Stimulated activated CD8-positive, alpha-beta memory T cell treated with anti-CD3 and anti-CD28 coated beads, Interleukin-7, amount 100 ng/mL, for 4 hours (primary cell): ENCODE measurements at places on chromosomes 11 and 22.
A peak's percentile ranks its signal among the peaks of the same experiment; 100 is the strongest.

GRCh38 chr11:130474637-130475400 lies 26.4 kb downstream of the ADAMTS15 start:
- DNase-seq = no peak

GRCh38 chr22:46849101-46849500 lies 86.7 kb downstream of the TBC1D22A start:
- DNase-seq = no peak

- DNase-seq = no peak
These were observed 23.9 kb upstream of the MICAL2 start for GRCh38 chr11:12086271-12087074.

DNA sequence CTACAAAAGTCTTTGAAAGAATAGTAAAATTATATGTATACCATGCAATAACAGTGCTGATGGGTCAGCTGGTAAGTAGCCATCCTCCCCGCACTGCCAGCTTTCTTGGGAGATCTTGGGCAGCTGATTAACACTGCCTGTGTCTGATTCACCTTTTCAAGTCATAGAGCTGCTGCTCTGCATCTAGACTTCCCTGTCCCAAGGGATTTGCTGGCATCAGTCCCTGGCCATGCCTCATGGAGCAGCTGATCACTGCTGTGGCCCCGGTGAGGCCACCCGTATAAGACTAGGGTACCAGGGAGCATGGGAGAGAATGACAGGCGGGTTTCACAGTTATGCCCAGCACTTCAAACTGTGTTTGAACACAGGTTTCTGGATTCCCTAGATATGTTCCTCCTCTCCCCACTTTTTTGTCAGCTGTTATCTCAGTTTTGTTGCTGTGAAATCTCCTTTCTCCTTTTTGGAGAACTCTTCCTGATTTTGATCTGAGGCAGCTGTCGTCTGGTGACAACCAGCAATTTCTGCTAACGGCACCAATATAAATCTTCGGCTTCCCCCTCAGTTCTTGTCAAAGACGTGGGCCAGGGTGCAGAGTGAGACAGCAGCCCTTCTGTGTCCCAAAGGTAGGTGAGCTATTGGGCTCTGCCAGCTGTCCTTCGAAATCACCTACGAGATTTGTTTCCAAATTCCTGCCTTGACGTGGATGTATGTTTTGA lies 438.9 kb downstream of the NTM start:
- DNase-seq = no peak

DNA sequence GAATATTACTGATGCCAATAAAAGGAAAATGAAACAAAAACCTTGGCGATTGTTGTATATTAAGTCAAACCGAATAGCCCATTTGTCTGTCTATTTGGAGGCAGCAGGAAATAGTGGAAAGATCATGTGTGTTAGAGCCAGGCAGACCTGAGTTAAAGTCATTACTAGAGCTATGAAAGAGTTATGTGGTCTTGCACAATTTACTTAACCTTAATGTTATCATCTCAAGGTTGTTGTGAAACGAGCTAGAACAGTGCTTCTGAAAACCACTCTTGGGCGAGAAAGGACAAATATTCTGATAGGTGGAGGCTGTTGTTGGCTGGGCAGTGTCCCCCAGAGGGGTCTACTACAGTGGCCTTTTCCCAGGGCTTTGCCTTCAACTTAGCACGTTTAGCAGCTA lies 60.0 kb upstream of the NUP160 start:
- no peak for DNase-seq

DNA sequence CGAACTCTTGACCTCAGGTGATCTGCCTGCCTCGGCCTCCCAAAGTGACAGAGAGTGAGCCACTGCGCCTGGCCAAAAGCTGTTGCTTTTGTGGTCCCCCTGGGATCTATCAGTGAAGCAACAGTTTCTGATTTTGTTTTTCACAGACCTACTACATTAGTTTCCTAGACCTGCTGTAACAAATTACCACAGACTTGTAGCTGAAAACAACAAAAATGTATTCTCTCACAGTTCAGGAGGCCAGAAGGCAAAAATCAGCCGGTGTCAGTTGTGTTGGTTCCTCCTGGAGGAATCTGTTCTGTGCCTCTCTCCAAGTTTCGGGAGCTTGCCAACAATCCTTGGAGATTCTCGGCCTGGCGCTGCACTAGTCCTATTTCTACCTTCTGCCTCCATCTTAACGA lies 8.5 kb upstream of the SLC35C1 start:
- DNase-seq = no peak

DNA sequence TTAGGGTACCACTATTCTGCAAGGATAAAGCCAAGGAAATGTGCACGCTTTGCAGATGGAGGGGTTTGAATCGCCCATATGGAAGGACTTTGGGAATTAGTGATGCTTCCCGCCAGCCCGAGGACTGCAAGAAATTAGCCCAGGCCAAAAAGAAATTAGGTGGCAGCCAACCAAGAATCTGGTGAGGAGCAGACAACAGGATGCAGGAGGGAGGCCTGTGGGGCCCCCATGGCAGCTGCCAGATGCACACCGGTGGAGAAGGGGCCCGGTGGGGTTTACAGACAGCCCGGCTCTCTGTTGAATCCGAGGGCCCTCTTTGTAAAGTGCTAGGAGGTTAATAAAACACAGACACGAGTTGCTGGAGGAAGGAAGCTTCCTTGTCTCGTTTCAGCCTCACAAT lies 73.5 kb downstream of the TIMP3 start:
- no peak for DNase-seq

GRCh38 chr22:38220653-38221386 lies 19.0 kb downstream of the MAFF start:
- DNase-seq = no peak

DNA sequence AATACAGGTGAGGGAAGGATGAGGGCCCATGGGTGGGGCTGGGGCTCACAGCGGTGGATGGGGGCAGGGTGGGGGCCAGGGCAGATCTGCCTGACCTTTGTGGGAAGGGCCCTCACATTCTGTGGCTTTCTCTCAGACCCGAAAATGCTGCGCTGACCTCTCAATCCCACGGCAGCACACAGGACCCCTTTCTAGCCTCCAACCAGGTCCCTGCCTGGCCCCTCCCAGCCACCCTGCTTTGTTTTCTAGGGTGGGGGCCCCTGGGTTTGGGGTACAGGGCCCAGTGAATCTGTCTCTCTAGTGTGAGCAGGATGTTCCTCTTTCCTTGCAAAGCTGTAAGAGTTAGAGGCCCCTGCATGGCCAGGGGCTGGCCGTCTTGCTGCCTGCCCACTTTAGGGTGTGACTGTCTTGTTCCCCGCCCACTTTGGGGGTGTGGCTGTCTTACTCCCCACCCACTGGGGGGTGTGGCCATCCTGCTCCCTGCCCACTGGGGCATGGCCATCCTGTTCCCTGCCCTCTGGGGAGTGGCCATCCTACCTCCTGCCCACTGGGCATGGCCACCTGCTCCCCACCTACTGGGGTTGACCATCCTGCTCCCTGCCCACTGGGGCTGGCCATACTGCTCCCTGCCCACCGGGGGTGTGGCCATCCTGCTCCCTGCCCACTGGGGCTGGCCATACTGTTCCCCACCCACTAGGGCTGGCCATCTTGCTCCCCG lies 11.5 kb downstream of the PARVG start:
- DNase-seq = peak; percentile 11

GRCh38 chr11:92510591-92510990 lies 286.0 kb downstream of the FAT3 start:
- no peak for DNase-seq

DNA sequence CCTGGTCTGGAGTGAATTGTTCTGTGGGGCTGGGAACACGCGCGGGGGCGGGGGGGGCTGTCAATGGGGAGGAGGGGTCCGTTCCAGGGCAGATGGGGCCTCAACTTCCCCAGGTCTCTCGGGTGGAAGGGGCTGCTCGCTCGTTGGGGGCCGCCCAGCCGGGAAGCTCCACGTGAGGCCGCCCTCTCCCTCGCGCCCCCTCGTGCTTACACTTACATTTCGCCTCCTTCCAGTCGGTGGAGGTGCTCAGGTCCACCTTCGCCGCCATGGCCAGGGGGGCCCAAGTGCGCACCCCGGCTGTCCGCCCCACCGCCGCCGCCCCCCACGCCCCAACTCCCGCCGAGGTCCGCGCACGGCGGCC lies 452 bp downstream of the MACROD1 start:
- DNase-seq = no peak

GRCh38 chr11:3133261-3134217 lies 31.6 kb downstream of the OSBPL5 start:
- DNase-seq = no peak

DNA sequence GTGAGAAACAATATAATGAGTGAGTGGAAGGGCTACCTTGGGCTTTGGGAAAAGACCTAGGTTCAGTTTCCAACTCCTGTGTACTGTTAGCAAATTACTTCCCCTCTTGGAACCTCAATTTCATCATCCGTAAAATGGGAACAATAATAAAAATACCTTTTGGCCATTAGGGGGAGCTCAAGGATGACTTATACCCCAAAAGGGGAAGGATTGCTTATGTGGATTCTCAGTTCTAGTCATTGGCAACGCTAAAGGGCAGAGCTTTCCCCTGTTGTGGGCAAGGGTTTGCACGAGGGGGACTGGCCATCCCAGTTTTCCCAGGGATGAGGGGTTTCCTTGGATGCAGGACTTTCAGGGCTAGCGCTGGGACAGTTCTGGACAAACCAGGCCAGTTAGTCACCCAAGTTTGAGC lies 3.1 kb upstream of the COMMD9 start:
- no peak for DNase-seq

GRCh38 chr11:46607516-46607915 lies 9.5 kb downstream of the HARBI1 start:
- no peak for DNase-seq

GRCh38 chr11:40187295-40187694 lies 1272.2 kb downstream of the LRRC4C start:
- no peak for DNase-seq

- no peak for DNase-seq
These were observed 562.3 kb downstream of the NTM start for GRCh38 chr11:131932584-131933325.

- peak; percentile 64 for DNase-seq
These were observed 25.5 kb upstream of the GRK2 start for GRCh38 chr11:67240576-67241389.

- DNase-seq = no peak
These were observed 15.7 kb downstream of the PPARA start for GRCh38 chr22:46165977-46166376.

DNA sequence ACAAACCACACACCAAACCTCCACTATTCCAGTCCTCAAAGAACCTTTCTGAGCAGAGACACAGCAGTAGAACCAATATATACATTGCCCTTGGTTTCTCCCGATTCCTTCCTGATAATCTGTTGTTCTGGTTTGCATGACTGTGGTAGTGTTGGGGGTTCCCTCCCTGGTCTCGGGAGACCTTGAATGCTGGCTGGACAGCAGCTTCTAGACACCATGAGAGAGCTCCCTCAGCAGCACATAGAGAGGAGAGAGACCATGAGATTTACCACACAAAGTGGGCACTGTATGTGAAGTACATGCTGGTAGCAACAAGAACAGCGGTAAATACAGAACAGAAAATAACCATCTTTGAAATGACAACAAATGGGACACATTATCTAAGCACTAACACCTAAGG lies 2.6 kb downstream of the C11orf91 start:
- no peak for DNase-seq

- DNase-seq = no peak
These were observed 14.6 kb downstream of the PHLDA2 start for GRCh38 chr11:2914455-2915195.

DNA sequence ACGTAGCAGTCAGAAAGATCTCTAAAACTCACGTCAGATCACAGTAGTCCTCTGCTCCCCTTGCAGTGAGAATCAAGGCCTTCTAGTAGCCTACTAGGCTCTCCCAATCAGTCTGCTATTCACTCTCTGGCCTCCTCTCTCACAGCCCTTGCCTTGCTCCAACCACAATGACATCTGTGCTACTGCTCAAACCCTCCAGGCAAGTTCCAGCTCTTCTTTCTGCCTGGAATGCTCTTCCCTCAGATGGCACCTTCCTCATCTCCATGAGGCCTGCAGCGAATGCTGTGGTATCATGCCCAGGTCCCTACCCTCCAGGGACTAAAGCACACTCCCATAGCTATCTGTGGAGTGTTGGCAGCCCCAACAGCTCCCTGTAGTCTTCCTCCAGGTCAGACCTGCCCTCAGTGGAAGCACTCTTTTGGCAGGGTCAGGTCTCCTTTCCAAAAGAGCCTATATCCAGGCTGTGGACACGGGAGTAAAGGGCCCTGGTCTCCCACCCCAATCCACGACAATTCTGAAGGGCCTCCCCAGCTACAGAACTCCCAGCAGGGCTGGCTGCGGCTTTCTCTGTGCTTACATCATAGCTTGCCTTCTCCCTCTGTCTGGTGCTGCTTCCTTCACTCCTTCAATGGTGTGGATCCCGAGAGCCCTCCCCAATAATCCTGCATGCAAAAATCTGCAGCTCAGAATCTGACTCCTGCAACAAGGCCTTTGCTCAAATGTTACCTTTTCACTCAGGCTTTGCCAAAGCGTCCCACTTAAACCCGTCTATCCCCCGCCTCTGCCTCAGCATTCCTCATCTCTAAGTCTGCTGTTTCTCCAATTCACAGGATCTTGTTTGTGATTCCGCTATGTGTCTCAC lies 8.9 kb downstream of the HIRA start:
- no peak for DNase-seq

DNA sequence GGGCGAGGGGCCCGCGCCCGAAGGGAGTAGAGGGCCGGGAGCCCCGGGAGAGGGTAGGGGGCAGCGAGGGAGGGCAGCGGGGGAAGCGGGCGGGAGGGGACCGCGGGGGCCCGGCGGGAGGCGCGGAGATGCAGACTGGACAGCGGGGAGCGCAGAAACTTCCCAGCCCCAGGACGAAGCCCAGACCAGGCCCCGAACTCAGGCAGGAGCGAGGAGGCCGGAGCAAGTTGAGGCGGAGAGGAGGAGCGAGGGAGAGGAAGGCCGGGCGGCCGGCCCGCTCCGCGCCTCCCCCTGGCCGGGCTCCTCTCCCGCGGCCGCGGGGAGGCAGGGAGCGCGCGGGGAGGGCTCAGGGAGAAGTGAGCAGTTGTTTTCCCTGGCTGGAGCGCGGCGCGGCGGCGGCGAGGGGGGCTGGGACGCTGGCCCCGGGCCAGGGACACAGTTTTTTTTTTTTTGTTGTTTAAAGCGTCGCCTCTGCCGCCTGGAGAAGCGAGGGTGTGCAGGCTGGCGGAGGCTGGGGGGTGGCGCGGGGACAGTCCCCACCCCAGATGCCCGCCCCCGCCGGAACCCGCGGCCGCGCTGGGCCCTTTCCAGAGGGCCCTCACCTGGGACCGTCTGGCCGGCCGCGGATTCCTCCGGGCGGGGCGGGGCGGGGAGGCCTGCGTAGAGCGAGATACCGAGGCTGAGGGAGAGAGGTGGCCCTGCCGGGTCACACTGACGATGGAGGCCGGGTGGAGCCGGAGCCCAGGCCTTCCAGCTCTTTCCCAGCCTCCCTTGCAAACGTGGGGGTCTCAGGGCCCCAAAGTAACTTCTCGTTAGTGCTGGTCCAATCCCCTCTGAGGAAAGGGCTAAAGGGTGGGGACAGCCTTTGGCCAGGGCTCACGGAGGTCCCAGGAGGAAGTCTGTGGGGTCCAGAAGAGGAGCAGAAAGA lies at the start of gene LTBP3:
LTBP3 (minus strand) TSS at position 358 of the 928 bp plus-strand sequence. CDS start 400 bp downstream, outside the sequence.
- DNase-seq = no peak

GRCh38 chr11:77819921-77820564 lies 479 bp downstream of the RSF1 start:
- DNase-seq = peak; percentile 30

GRCh38 chr22:42885446-42885845 lies 28.4 kb upstream of the ARFGAP3 start:
- no peak for DNase-seq

GRCh38 chr11:80826808-80827207 lies 1386.0 kb upstream of the TENM4 start:
- no peak for DNase-seq
